Muscle of leg (tissue), 16 donors: ENCODE measurements at places on chromosomes 2 and 18.

DNA sequence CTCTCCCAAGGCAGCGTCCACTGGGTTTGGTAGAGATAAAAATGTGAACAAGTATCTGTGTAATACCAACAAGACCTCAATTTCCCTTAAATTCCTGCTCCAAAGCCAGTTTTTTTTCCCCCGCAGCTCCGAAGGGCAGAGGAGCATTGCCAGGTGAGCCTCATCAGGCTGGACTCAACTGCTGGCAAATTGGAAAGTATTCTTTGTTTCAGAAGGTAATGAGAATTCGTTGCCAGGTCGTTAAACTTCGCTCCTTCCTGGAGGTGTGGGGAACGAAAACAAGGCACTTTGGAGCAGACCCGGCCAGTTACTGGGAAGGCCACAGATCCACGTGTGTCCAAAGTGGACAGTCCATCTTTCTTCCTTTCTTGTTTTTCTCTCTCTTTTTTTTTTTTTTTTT lies 30.4 kb upstream of the ASB18 start:
- DNase-seq = no peak

DNA sequence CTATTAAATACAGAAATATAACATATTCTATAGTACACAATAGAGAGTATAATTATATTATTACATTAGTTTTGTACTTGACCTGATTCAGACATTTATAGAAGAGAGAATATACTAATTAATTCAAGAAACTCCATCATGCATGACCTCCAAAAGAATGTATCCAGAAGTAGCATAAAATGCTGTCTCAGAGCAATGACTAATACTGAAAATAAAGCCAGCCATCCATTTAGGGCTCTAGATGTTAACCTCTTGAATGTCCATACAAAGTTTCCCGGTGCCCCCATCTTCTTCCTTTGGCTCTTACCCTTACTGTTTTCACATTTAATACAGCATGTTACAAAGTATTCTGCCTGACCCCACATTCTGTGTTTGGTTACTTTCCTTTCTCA lies 102.0 kb downstream of the ARHGAP15 start:
- no peak for DNase-seq

DNA sequence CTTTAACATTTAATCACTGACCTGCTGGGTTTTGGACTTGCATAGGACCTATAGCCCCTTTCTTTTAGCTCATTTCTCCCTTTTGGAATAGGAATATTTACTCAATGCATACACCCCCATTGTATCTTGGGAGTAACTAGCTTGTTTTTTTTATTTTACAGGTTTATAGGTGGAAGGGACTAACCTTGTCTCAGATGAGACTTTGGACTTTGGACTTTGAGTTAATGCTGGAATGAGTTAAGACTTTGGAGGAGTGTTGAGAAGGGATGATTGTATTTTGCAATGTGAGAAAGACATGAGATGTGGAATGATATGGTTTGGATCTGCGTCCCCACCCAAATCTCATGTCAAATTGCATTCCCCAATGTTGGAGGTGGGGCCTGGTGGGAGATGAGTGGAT lies 43.2 kb upstream of the SPATS2L start:
- no peak for DNase-seq

DNA sequence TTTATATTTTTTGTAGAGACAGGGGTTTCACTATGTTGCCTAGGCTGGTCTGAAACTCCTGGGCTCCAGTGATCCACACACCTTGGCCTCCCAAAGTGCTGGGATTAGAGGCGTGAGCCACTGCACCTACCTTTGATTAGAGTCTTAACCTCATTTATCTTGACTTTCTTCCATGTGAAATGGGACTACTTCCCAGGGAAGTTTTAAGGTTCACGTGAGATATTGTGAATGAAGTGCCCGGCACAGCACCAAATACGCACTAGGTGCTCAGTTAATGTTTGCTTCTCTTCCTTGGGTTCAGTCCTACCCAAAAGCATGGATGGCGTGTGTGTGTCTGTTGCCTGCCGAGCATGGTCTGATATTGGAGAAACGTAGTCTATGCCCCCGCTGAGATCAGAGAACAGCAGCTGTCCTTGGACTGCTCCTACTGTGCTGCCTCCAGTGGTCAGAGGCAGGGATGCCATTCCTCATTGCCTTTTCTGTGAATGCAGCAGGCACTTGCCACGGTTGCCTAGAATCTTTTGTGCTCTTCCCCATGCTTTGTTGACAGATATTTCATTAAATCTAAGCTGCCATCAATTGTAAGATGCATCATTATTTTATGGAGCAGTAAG lies 12.3 kb upstream of the TFCP2L1 start:
- DNase-seq = peak; percentile 25

- no peak for DNase-seq
Measured at GRCh38 chr2:50879457-50879856, 152.5 kb downstream of the NRXN1 start.

DNA sequence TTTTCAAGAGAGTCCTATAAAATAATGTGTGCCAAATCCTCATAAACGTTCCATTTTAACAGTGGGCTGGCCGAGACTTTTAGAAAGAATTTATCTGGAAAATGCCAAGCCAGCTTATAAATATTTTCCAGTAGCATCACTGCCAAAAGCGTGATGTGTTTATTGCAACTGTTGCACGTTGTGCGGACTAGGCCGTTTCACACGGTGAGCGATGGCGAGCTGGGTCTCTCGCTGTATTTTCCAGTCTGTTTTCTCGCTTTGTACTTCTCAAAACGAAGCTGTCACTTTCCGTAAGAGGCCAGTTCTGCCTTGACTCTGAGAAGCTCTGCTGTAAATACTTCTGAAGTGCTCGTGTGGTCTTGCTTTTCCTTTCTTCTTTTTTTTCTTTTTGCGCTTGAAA lies 65.0 kb upstream of the ZNF236 start:
- peak; percentile 89 for DNase-seq

- no peak for DNase-seq
Measured at GRCh38 chr2:57821088-57821487, 225.5 kb upstream of the VRK2 start.

DNA sequence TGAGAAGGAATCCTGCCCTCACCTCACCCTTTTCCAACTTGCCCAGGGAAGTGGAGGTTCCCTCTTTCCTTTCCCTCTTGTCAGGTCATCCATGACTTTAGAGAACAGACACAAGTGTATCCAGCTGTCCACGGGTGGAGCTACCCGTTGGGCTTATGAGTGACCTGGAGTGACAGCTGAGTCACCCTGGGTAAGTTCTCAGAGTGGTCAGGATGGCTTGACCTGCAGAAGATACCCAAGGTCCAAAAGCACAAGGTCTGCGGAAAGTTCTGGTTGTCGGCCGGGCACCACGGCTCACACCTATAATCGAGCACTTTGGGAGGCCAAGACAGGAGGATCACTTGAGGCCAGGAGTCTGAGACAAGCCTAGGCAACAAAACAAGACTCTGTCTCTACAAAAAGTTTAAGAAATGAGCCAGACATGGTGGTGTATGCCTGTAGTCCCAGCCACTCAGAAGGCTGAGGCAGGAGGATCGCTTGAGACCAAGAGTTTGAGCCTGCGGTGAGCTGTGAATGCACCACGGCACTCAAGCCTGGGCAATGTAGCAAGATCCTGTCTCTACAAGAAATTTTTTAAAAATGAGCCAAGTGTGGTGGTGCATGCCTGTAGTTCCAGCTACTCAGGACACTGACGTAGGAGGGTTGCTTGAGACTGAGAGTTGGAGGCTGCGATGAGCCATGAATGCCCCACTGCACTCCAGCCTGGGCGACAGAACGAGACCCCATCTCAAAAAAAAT lies 14.0 kb upstream of the CNDP1 start:
- no peak for DNase-seq

GRCh38 chr2:24945907-24946306 lies 25.8 kb downstream of the DNAJC27 start:
- DNase-seq = no peak

GRCh38 chr2:236016496-236016895 lies 151.7 kb downstream of the GBX2 start:
- DNase-seq = no peak

- peak; percentile 49 for DNase-seq
Measured at GRCh38 chr2:164538240-164538866, 82.9 kb downstream of the GRB14 start.

DNA sequence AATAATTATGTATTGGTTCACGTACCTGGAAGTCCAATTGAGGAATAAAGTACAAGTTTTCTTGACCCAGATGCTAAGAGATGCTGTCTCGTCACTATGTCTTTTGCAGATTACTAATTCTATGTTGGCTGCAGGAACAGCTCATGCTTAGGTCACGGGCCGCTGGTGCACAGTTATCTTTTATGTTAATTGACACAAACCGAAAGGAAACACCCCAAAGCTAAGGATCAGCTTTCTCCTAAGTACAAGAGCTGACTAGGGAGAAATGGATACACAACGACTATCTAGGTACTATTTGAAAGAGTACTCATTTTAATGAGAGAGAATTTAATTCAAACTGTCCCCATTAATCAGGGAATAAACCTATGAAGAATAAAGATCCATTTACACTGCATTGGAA lies 217.7 kb upstream of the SLC35G4 start:
- no peak for DNase-seq

GRCh38 chr18:57997820-57998219 lies 46.2 kb upstream of the NEDD4L start:
- DNase-seq = no peak

GRCh38 chr2:216539791-216540241 lies 41.2 kb downstream of the RPL37A start:
- no peak for DNase-seq

DNA sequence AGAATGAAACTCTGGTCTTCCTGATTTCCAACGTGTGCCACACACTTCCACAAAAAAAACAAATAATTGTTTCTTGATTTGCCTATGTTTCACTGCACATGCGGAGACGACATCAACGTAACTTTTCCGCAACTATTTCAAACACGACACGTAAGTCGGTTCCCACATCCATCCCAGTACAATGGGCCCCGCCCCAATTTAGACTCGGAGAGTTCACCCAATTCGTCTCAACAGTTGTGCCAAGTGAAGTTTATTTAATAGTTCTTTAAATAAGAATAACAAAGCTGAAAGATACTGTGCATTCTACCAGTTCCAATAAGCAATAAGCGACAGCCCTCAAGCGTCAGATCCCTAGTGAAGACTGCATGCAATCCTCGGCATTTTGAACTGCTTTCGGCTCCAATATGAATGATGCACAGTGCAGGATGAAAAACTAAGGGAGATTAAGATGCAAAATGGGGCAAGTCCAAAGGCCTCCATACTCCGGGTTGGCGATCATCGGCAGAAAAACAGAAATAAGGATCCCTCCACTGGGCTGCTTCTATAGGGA lies 664 bp downstream of the CCT4 start:
- peak; percentile 55 for DNase-seq

- DNase-seq = no peak
Measured at GRCh38 chr2:224520064-224520463, 65.1 kb downstream of the CUL3 start.

- DNase-seq = peak; percentile 94
Measured at GRCh38 chr2:121810959-121811853, 55.8 kb downstream of the TSN start.

- no peak for DNase-seq
Measured at GRCh38 chr18:33946336-33946735, 278.4 kb downstream of the NOL4 start.

DNA sequence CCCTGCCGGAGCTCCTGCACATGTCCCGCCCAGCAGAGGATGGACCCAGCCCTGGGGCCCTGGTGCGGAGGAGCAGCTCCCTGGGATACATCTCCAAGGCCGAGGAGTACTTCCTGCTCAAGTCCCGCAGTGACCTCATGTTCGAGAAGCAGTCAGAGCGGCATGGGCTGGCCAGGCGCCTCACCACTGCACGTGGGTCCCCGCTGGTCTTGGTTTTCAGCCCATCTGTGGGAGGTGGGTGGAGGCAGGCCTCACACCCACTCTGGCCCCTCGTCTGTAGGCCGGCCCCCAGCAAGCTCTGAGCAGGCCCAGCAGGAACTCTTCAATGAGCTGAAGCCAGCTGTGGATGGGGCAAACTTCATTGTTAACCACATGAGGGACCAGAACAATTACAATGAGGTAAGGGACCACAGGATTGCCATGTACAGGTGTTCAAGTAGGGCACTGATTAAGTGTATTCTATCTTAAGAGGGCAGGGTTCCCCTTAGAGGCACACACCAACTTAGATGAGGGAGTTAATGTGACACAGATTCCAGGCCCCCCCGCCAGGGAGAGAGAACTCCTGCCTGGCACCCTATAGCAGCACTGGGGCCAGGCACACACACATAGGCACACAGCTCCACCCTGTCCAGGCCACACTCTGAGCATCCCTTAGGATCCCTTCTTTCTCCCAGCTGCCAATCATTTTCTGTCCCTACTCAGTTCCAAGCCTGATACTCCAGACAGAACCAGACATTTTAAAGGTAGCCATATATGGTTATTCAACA lies 5.4 kb upstream of the CHRNG start:
- no peak for DNase-seq

DNA sequence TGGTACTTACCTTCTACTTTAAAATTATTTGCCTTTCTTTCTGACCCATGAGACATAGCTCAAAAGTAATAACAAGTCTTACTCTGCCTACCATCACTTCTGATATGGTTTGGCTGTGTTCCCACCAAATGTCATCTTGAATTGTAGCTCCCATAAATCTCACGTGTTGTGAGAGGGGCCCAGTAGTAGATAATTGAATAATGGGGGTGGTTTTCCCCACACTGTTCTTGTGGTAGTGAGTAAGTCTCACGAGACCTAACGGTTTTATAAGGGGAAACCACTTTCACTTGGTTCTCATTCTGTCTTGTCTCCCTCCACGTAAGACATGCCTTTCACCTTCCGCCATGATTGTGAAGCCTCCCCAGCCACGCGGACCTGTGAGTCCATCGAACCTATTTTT lies 47.5 kb downstream of the GALNT3 start:
- no peak for DNase-seq

GRCh38 chr2:70728128-70728527 lies 39.9 kb downstream of the ADD2 start:
- no peak for DNase-seq

GRCh38 chr2:6031200-6031867 lies 339.1 kb downstream of the SOX11 start:
- DNase-seq = no peak

- no peak for DNase-seq
Measured at GRCh38 chr2:101038455-101039255, 36.6 kb downstream of the RPL31 start.

DNA sequence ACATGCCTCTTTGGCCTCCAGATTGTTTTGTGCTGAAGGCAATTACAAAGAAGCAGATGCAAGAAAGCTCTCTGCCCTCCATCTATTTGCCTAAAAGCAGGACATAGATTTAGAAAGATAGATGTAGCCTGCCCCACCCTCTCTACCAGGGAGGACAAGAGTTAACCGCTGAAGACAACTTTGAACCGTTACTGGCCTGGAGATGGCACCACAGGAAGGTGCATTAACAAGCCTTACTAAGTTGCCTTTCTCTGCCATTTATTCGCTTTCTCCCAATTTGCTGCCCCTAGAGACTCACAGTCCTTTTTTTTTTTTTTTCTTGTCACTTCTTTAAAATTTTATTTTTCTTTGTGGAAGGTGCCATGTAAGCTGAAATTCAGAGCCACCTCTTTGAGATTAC lies 28.8 kb upstream of the RMDN2 start:
- no peak for DNase-seq

DNA sequence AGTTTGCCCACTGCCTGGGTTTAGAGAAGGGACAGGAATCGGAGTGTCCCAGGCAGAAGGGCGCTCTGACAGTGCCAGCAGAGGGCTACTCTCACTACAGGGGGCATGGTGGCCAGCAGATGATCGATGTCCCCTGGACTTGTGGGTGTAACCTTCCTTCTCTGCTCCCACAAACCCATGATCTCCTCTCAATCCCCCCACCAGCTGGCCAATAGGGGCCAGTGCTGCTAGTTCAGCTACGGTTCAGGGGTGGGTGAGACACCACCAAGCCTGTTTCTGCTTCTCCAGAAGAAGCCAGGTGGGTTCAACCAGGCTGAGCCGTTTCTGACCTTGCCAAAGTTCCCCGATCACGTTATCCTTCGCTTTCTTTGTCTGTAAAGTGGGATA lies 1.3 kb downstream of the NPPC start:
- DNase-seq = no peak

GRCh38 chr18:47754311-47755101 lies 176.0 kb downstream of the SMAD2 start:
- no peak for DNase-seq
